ENCODE measurements at places on chromosomes 2 and 18.

GRCh38 chr2:173953047-173953424 is 12.1 kb downstream of the SP3 start:
- DNase-seq, result no peak

GRCh38 chr2:230068016-230068650 is 591 bp downstream of the SLC16A14 start:
- peak; percentile 74 for DNase-seq

GRCh38 chr2:42877936-42878335 is 85.6 kb upstream of the HAAO start:
- DNase-seq, result no peak

- DNase-seq, result no peak
These were observed 203.8 kb downstream of the PDE11A start for GRCh38 chr2:177868806-177869205.

DNA sequence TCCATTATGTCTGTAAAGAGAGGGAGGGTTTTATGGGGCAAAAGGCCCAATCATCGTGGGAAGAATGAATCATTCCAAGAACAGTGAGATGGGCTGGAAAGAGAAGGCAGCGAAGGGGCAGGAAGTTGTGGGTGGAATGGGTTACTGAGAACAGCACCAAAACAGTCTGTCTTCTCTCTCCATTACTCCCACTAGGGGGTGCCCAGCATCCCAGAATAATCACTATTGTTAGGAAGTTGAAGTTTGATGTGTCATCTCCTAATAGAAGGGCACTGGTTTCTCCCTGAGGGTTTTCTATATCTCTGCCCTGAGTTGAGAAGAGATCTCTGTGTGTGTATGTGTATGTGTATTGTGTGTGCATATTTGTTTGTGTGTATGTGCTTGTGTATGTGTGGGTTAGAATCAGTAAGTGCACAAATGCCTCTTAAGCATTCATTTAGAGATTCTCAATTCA is 76.6 kb upstream of the MAP4K3 start:
- peak; percentile 86 for DNase-seq

DNA sequence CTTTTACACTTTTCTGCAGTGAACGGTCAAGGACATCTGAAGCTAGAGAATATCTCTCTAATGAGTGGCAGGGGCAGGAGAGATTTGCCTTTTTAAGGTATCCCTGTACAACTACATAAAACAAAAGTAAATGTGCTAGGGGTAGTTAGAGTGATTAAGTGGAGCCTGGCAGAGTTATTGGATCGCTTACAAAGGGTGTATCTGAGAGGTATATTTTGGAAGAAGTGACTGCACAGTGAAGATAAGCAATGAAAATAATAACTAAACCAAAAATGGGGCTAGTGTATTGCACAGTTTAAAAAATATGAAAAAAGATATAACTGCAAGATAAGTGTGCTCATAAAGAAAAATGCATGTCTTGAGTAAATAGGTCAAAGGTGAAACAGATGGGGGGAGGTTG is 193.5 kb upstream of the EPC2 start:
- no peak for DNase-seq

- DNase-seq, result no peak
These were observed 157.1 kb downstream of the COL6A3 start for GRCh38 chr2:237256887-237257286.

GRCh38 chr18:79644666-79645057 is 34.9 kb upstream of the CTDP1 start:
- DNase-seq, result no peak

DNA sequence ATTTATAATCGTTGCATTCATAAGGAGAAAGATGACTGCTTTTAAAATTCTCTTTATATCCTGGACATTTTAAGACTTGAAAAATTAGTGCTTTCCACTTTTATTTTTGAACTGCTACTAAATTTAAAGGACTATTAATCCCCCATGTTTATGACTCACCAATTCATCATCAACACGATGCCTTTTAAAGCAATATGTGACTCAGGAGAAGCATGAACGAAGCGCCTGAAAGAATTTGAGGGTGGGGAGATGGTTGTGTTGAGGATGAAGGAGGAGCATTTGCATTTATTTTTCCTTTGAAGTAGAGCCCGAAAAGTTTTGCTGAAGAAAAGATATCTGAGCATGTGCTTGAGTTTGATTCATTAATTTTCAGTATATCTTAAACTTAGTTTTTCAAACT is 192.2 kb upstream of the LRRTM1 start:
- peak; percentile 44 for DNase-seq

- no peak for DNase-seq
These were observed 68.7 kb downstream of the KCTD1 start for GRCh38 chr18:26479681-26480079.

DNA sequence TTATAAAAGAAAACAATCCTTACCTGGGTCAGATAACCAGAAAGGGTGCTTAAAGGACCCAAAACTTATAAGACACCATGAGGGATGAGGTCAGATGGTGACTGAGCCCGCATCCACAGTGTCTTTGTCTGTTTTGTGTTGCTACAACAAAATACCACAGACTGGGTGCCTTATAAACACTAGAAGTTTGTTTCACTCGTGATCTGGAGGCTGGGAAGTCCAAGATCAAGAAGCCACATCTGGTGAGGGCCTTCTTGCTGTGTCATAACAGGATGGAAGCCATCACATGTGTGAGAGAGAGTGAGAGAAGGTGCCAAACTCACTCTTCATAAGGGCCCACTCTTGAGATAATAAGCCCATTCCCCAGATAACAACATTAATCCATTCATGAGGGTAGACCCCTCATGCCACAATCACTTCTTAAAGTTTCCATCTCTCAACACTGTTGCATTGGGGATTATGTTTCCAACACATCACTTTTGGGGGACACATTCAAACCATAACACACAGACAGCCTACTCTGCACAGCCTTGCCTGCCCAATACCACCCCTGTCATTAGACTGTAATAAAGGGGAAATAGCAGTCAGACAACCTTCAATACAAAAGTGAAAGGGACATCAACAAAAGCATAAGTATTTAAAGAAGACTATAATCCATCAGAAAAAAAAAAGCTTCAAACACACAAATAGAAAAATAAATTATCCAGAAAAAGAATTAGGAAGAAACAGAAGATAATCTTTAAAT is 249.8 kb downstream of the ANAPC1 start:
- no peak for DNase-seq

DNA sequence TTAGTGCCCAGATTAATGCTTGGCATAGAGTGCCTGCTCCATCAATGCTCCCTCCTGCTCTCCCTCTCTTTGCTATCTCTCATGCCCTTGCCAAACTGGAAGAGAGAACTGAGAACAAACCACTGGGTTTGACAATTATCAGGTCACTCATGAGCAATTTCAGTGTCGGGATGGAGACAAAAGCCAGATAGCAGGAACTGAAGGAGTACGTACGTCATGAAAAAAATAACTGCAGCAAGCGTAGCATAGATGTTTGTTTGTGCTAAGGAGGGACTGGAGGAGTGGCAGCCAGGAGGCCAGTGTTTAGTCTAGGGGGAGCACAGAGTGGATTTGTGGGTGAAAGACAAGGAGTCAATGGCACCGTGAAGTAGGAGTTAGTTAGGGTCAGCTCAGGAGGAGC is 113.3 kb downstream of the POLE4 start:
- no peak for DNase-seq

DNA sequence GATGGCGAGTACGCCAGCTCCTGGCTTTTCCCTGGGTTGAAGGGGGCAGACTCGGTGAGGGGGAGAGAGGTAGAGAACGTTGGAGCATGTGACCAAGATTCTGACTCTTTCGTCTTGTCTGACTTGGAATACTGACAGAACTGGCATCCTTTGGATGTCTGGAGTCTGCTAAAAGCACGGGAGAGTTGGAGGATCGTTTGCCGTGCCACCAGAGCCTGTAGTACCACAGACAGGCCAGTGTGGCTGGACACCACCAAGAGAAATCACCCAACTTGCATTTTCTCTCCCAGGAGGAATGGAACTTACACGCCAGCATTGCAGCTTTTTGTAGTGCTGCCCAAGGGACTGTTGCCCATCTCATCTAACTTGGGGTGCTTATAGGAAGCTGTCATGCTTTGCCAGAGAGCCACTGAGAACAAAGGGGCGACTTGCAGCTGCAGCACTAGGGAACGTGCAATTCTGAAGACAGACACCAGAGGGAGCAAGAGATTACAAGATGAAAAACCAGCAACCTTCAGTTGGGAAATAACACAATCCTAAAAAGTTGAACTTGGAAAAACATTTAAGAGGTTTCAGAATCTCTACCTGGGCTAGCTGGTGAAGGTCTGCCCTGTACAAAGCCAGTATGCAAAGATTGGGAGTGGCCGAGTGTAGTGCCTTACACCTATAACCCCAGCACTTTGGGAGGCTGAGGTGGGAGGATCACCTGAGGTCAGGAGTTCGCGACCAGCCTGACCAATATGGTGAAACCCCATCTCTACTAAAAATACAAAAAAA is 24.1 kb downstream of the PSMG2 start:
- peak; percentile 71 for DNase-seq

DNA sequence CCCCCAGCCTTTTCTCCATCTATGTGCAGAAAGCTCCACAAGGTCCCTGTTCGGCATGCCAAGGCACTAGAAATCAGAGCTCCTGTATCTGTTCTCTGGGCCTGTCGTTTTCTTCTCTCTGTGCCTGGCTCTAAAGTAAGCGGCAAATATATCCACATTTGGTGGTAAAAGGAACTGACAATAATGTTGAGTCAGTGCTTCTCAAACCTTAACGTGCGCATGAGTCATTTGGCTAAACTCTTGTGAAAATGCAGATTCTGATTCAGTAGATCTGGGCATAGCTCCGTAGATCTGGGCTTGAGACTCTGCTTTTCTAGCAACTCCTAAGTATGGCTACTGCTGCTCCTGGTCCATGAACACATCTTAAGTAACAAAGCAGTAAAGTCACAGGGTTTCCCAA is 16.5 kb upstream of the ACSL3 start:
- DNase-seq, result peak; percentile 94

- DNase-seq, result no peak
These were observed 192.7 kb downstream of the SEPTIN10 start for GRCh38 chr2:109421101-109421500.

- peak; percentile 54 for DNase-seq
These were observed 2.4 kb downstream of the CYP26B1 start for GRCh38 chr2:72145289-72145657.

DNA sequence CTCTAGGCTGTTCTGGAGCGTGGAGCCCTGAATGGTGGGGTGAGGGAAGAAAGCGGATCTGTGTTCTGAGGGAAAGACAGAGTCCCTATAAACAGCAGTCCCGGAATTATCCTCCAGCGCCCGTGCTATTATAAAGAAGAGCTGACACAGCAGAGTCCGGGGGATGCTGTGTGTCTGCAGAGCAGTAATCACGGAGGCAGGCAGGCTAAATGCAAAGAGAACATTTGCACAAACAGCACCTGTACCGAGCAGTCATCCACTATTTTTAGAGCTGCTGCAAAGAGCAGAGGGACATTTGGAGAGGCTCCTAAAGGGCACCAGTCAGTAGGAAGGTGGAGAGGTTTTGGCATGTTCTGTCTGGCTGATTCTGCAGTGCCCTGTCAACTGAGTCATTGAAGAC is 293.8 kb upstream of the SLC14A2 start:
- no peak for DNase-seq

DNA sequence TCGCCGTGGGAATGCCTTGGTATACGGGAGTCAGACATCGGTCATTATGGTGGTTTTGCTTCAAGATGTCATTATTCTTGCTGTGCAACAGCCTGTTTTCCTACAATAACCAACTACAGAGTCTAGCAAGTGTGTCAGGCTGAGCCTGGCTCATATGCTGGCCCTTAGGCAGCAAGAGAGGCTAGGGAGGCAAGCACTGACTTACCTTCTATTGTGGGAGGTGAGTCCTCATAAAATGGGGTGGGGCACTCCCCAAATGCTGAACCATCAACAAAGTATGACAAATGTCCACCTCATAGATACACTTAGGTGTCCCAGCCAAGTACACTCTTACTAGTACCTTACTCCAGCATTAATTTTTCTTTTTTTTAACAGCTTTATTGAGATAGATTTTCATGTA is 77.0 kb upstream of the ATL2 start:
- DNase-seq, result no peak

- DNase-seq, result no peak
These were observed 181.3 kb upstream of the ZNF521 start for GRCh38 chr18:25533218-25533617.

GRCh38 chr18:64918851-64919250 is 770.0 kb upstream of the LINC00305 start:
- no peak for DNase-seq

GRCh38 chr2:54336977-54337255 is 80.9 kb upstream of the TSPYL6 start:
- DNase-seq, result no peak

GRCh38 chr18:23433360-23433759 is 19.7 kb upstream of the RIOK3 start:
- no peak for DNase-seq

DNA sequence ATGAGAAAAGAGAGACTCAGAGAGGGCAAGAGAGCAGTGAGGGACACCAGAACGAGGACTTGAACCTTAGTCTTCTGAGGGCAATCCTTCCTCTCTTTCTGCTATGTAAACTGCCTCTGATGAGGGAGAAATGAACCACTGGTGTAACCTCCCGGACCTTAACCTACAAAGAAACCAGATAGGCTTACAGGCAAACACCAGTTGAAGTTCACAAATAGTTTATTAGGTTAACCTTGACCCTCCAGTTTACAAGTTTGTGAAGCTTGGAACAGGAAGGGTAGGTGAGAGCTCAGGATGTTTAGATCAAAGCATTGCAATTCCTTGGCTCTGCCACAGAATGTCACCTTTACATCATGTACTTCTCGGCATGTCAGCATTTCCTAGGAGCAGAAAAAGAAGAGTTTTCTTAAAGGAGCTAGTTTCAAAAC is 486.4 kb upstream of the SPRED2 start:
- no peak for DNase-seq

DNA sequence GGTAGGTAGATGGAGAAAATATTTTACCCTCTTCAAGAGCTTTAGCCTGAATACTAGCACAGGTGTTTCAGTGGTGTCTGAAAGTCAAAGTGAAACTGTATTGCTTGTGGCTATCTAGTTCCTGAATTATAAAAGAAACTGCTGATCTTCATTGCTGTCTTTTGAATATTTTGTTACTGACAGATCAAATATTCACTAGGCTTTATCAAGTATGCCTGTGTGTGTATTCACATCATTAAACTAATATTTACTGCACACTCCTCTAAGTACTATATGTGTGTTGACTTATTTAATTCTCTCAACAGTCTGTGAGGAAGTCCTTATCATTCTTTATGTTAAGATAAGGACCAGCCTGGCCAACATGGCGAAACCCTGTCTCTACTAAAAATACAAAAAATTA is 139.6 kb downstream of the SOCS6 start:
- no peak for DNase-seq
